ENCODE measurements at places on chromosomes 6 and 20.

DNA sequence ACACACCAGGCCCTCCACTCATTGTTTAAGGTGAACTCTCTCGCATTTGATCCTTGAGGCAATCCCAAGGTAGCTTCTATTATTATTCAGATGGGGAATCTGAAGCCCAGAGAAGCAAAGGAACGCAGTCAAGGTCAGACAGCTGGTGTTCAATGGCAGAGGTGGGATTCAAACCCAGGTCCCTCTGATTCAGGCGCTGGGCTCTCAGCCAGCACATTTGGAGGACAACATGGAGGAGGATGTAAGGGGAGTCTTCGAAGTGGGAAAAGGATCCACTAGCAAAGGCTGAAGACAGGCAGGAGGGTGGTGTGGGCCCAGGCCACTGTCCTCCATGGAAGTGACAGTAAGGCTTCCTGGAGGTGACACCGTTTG is 13.9 kb upstream of the TTPAL start:
- DNase-seq = no peak

- DNase-seq = no peak
These were observed 84.5 kb downstream of the SGK1 start for GRCh38 chr6:134233180-134233955.

- DNase-seq = no peak
These were observed 61.6 kb downstream of the IRF4 start for GRCh38 chr6:453152-453551.

GRCh38 chr20:21554376-21554890 is 40.6 kb upstream of the NKX2-2 start:
- DNase-seq = no peak

DNA sequence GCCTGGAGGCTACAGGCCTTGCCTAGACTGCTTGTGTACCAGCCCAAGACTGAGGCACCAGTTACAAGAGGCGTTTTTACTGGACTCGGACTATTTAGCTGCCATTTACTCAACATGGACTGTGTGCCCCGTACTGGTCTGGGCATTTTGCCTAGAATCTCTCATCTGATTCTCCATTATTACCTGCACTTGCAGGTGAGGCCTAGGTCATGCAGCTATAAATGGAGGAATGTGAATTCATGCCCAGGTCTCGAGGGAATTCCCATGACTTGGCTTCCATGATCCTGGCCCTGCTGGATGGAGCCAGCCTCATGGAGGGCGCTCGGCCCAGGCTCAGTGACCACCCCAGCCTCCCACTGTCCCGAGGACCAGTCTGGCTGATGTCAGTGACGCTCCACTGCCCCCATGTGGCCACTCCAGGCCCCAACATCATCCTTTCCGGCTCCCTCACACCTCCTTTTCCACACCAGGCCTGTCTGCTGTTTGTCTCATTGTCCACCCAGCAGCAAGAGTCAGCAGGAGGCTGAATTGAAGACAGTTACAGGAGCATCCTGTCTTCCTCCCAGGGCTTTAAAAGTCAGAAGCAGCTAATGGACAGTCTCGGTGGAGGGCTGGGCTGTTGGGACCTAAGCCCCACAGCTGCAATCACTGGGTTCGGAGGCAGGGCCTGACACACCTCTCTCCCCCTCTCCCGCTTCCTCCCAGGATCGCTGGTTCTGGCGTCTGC is 8.7 kb downstream of the MMP24OS start:
- peak; percentile 84 for DNase-seq

DNA sequence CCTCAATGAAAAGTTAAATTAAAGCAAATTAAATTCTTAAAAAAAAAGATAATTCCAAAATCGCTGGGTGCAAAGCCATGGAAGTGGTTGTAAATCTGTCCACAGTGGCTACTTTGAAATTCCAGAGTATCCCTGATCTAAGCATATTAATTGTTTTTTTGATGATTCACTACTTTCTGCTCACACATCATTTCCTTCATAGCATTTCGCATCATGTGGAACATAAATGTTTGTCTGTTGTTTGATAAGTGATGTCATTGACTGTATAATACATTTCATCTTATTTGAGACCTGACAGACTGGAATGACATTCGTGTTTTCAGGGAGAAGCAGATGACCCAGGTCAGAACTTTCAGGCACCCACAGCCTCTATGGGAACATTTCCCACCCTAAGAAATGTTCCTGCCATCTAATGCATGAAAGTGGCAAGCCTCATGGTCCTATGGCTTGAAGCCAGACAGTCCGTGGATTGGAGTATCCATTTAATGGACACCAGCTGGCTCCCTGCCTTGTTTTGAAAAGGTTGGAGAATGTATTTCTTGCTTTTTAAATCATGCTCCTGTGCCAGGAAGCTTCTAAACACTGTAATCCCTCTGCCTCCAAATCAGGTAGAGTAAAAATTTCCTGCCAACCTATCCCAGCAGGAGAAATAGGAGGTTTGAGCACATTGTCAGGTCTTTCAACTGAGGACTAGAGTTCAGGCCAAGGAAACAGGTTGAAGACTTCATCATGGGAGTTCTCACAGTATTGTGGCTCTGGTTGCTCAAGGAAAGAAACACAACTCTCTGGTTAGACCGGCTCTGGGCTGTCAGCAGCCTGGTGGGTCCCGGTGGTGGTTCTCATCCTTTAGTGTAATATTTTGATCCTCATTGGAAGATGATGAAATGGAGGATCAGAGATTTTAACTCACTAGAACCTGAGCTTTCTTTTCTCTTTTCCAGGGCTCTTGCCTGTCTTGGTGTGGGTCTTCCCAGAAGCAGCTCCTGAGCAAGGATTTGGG is 157.9 kb downstream of the SLC24A3 start:
- no peak for DNase-seq

DNA sequence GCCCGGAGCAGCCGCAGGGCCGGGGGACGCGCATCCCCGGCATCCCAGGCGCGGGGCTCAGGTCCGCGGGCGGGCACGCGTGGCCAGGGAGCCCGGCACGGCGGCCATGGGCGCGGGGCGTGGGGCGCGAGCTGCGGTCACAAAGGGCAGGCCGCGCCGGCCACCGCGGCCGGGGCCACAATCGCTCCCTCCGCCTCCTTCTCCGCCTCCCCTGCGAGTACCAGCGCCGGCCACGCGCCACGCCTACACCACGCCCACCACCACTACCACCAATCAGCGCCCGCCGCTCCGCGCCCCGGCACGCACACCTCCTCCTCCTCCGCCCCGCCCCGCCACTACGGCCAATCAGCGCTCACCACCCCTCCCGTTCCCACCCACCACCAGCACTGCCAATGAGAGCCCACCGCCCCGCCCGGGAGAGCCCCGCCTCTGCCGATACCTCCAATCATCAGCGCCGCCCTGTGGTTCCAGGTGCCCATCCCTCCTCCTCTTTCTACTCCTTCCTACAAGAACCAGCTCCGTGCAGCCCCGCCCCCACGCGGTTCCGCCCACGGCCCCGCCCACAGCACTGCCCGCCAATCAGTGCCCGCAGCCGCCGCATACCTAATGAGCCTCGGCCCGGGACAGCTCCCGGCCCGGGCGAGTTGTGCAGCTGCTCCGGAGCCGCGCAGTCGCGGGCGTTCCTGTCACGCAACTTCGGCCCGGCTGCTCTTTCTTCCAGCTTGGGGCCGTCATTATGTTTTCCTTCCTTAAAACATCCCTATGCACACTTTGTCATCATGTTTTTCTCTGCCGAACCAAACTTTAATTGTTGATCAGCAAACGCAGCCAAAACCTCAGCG is at the start of gene RPS6KA2:
Gene RPS6KA2 (minus strand): TSS at position 219 of the 842 bp plus-strand sequence. CDS start 232 bp downstream, outside the sequence.
- DNase-seq = peak; percentile 99

GRCh38 chr6:111199935-111200334 is 112.6 kb downstream of the SLC16A10 start:
- no peak for DNase-seq

DNA sequence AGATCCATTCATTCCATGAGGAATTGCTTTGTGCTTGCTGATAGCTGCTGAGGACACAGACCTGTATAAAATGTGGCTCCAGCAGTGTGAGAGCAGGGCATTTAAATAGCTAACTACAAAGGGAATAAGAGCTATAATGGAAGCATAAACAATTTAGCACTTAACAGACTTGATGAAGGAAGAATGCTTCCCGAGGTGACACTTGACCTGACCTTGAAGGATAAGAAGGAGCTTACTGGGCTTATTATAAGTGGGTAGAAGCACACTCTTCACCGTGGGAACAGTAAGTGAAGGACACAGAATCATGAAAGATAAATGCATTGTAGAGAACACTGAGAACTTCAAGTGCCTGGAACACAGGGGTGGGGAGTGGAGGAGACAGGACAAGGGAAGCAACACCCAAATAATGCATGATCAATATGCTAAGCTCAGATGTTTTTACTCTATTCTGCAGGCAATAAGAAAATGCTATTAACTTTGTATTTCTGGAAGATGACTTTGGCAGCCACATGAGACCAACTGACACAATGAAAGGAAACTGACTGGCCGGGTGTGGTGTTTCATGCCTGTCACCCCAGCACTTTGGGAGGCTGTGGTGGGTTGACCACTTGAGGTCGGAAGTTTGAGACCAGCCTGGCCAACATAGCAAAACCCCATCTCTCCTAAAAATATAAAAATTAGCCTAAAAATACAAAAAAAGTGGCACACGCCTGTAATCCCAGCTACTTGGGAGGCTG is 84.2 kb downstream of the EPB41L2 start:
- no peak for DNase-seq

GRCh38 chr6:10425975-10426780 is 11.3 kb upstream of the TFAP2A start:
- DNase-seq = peak; percentile 72

DNA sequence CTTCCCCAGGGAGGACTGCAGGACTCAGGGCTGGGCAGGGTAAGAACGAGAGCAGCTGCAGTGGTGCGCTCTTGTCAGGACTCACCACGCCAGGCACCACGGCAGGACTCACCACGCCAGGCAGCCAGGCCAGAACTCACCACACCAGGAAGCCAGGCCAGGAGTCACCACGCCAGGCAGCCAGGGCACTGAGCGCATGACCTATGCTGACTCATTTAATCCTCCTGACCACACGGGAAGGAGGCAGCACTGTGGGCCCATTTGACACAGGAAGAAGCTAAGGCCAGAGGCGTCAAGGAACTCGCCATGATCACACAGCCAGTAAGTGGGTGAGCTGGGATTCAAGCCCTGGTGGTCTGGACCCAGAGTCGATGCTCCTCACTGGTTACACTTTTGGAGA is 189.3 kb downstream of the PREX1 start:
- DNase-seq = no peak

- no peak for DNase-seq
These were observed 375.9 kb upstream of the EYS start for GRCh38 chr6:66082914-66083313.

- peak; percentile 40 for DNase-seq
These were observed 180.5 kb downstream of the PDE7B start for GRCh38 chr6:136031982-136032381.

DNA sequence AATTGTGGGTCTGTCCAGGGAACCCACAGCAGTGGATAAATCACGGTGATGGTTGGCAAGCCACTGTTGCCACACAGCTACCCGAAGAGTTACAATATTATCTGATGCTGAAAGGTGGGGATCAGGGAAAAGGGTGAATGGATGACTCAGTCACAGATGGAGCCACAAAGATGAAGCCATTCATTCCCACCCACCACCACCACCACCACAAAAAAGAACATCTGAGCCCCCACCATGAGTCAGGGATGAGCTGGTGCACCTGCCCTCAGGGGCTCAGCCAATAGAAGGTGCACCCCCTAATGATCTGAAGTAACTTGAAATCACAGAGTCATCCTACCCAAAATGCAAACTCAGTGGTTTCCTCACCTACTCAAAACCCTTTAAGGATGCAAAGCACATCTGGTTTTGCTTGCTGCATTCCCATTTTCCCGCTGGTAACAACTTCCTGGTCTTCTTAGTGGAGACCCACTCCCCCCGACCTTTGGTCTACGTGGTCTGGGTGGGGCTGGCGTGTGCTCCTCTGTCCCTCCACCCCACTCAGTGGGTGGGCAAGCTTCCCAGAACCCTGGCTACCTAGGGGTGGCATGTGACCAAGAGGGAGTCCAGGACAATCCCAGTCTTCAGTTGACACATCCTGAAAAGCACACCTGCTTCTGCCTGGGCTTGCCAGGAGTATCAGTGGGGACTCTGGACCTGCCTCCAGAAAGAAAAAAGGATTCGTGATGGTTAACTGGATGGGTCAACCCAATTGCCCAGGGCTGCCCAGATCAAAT is 125.5 kb downstream of the ANKRD60 start:
- DNase-seq = no peak

- no peak for DNase-seq
These were observed 12.2 kb upstream of the BRPF3 start for GRCh38 chr6:36184311-36184710.

GRCh38 chr20:17385798-17386197 is 145.4 kb downstream of the BFSP1 start:
- DNase-seq = no peak

DNA sequence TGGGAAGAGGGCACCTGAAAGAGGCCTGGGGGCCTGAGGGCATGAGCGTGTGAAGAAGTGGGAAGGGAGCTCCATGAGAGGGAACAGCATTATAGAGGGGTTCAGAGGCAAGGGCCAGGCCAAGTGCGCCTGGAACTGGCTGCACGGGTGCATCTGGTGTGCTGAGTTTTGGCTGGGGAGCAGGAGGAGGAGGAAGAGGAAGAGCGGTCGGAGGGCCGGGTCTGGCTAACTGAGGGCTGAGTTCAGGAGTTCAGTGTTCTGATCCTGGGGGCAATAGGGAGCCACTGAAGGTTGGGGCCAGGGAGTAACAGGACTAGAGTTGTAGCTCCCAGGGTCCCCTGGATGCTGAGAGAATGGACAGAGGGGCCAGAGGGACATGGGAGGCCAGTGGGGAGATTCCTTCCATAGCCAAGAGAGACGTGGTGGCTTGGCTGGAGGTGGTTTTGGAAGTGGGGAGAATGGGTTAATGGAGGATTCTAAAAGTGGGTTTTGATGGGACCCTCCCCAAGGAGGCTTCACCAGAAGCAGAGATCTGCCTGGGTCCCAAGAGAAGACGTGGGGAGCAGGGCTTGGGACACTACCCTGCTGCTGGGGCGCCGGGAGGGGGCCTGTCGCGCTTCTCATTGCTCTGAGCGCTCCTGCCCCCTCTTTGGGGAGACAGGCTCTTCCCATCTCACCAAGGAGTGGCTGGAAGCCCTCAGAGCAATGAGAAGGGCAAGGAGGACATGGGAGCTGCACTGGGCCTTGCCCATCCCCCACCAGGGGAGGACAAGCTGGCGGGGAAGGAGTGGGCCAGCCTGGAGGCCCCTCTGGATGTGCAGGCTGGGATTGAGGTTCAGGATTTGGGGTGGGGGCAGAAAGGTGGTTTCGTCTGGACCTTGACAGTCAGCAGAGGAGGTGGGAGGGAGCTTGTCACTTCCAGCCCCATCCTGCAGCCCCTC is 28.7 kb downstream of the ZBP1 start:
- no peak for DNase-seq

All from GM13976 (cell line).